ENCODE measurements at places on chromosomes 1 and 21.

DNA sequence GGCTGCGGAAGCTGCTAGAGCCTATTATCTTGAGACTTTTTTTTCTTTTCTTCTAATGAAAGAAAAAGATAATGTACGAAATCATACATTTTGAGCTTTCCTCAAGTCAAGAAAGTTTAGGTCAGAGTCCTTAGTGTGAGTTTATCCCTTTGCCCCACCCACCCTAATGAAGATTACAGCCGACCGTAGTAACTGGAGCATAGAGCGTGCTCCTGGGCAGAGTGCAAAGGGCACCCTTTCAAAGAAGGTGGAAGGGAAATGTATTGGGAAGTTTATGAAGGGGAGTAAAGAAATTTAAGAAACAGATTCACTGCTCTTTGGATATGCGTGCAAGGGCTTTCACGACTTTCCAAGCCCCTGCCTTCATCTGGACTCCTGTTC lies 17.2 kb downstream of the GNG12 start:
- DNase-seq, result no peak

DNA sequence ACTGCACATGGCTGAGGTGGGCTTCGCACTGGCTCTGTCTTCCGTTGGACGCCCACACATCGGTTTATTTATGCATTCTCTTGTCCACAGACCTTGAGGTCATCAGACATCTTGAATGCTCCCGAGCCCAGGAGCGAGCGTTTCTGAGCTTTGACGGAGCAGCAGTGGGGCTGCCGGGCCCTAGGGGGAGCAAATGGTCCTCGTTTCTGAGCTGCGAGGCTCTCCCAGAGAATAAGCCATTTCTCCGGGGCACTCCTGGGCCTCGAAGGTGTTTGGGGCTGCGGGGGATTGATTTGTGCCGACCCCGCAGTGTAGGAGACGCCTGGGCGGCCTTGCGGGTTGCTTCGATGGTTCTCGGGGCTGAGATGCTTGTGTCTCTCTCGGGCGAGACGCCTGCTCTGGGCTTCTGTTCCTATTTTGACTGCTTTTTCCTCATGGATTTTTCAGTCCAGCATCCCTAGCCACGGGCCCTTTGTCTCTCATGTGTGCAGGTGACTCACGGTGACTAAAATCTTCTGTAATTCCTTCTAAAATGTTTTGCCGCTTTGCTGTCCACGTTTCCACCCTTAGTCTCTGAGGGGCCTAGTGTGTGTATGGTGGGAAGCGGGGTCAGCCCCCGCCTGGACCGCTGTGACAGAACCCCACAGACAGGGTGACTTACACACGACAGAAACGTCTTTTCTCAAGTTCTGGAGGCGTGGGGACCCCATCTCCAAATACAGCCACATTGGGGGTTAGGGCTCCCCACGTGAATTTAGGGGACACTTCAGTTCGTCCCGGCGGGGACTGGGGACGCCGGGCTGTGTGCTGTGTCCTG lies 62.1 kb downstream of the FAAP20 start:
- no peak for DNase-seq

DNA sequence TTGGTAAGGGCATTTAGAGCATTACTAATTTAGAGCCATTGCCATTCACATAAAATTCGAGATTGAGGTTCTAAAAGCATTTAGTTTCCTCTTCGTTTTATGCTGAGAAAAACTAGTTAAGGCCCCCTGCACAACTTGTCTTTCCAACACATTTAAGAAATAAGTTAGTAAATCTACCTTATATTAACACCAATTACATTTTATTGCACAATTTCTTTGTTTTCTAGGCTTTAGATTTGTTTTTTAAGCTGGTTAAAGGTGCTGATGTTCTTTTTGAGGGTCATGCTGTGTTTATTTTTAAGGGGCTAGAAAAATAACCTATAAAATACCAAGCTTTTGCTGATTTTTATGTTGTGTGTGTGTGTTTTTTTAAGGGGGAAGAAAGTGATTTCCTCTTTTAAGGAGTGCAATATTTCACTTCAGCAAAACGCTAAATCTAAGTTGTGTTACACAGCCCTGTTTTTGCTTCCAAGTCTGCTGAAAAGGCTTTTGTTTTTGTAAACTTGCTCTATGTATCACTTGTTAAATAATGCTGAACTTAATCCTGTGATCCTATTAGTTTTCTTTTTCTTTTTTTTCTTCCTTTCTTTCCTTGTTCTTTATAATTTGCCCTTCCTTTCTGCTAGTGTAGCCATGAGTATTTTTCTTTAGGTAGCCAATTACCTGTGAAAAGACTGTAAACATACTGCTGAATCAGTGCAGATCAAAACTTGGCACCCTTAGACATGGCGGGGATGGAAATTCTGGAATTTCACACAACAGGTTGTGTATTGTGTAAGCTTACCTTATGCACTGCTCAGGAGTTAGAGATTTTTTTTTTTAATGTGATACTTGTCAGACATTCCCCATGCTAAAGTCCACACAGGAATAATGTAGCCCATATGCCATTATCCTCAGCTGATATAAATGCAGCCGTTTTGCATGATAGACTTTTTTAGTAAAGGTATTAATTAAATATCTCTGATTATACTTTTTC lies 1.5 kb downstream of the CEPT1 start:
- no peak for DNase-seq

DNA sequence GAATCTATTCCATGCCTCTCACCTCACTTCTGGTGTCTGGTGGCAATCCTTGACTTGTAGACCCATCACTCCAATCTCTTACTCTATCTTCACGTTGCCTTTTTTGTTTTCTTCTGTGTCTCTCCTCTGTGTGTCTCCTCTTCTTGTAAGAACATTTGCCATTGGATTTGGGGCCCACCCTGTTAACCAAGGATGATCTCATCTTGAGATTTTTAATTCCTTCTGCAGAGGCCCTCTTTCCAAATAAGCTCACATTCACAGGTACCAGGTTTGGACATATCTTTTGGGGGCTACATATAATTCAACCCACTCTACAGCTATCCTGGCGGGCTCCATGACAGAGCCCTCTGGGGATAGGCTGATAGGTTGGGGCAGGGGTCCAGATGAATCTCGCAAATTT lies 55.8 kb downstream of the UBE2T start:
- DNase-seq, result no peak

DNA sequence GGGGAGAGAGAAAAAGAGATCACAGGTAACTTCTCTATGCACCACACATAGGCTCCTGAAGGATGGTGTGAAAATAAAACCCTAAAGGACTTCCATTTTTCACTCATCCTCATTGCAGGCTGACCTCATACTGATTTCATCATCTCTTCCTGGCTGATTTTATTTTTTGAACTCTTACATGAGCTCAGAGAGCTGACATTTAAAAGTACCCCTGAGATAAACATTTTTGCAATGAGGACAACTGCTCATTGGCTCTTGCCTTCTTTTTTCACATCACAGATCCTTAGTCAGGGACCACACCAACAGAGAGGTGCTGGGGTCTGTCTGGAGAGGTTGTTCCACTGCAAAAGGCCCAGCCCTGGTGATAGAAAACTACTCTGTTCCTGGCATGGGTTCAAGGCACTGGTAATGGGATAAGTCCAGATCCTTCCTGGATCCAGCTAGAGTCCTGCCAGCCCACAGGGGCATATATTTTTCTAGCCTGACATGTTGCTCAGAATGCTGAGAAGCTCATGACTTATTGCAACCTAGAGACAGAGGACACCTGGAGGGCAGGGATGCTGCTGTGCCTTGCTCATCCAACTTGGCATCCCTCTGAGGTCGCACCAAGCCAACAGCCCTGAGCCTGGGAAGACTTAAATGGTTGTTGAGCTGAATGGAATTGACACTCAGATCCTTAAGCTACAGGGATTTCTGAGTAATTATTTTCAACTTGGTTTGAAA lies 360.0 kb downstream of the HHAT start:
- no peak for DNase-seq
